Substantia nigra (tissue), 51 donors: ENCODE measurements at places on chromosomes 16 and 17.
A peak's percentile ranks its signal among the peaks of the same experiment; 100 is the strongest.

- no peak for DNase-seq
Observed at GRCh38 chr17:16968786-16969185, 3.1 kb downstream of the TNFRSF13B start.

DNA sequence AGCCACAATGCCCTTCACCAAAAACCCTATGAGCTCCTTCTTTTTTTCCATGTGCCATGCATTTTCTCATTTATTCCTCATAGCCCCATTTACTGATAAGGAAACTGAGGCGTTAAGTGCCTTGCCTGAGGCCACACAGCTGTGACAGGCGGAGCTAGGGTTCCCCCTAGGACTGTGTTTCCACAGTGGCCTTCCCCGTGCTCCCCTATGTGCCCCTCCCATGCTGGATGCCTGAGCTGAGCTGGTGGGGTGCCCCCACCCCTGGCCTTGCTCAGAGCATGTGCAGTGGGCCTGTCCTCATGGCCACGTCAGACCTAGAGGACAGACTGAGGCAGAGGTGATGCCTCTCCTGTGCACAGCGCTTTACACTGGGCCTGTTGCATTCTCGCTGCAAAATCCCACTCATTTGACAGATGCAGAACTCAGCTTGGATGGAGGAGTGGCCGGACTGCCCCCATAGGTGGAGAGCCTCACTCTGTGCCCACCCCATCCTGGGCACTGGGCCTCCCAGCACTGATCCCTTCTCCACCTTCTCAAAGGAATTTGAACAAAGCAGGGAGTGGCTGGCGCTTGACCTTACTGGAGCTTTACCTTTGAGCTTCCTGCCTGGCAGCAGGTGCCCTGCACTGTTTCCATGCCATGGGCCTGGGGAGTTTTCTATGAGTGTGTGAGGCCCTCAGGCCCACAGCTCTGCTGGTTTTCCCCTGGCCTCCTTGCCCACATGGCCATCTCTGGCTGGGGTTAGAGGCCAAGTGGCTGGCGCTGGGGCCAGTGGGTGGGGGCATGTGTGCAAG is 2.6 kb downstream of the MAP2K3 start:
- DNase-seq: no peak

GRCh38 chr16:22862046-22862445 is 48.1 kb downstream of the HS3ST2 start:
- DNase-seq: no peak

GRCh38 chr16:17420816-17421215 is 49.9 kb downstream of the XYLT1 start:
- DNase-seq: no peak

GRCh38 chr17:76039121-76039520 is 12.0 kb upstream of the EVPL start:
- no peak for DNase-seq

- no peak for DNase-seq
Observed at GRCh38 chr17:5123343-5124124, 7.7 kb downstream of the USP6 start.

DNA sequence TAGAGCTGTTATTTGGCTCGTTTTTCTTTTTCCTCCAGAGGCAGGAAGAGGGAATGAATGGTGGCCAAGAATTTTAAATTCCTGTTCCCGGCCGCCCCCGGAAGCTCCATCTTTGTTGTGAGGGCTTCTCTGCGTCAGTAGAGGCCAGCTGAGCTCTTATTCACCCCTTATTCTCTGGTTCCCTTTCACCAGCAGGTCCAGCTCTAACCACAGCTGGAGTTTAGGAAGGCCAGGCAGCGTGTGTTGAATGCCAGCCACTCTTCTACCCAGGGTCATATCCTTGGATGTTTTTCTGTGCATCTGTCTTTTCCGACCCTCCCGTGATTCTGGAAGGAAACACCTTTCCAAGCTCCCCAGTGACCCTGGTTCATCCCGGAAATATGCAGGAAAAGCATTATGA is 570.5 kb downstream of the WWOX start:
- DNase-seq: no peak

DNA sequence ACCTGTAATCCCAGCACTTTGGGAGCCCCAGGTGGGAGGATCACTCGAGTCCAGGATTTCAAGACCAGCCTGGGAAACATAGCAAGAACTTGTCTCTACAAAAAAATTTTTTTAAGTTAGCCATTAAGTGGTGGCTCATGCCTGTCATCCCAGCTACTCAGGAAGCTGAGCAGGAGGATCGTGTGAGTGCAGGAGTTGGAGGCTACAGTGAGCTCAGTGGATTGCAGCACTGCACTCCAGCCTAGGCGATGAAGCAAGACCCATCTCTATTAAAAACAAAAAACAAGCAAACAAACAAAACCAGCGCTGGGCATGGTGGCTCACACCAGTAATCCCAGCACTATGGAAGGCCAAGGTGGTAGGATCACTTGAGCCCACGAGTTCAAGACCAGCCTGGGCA is 38.0 kb downstream of the HEATR3 start:
- DNase-seq: no peak

DNA sequence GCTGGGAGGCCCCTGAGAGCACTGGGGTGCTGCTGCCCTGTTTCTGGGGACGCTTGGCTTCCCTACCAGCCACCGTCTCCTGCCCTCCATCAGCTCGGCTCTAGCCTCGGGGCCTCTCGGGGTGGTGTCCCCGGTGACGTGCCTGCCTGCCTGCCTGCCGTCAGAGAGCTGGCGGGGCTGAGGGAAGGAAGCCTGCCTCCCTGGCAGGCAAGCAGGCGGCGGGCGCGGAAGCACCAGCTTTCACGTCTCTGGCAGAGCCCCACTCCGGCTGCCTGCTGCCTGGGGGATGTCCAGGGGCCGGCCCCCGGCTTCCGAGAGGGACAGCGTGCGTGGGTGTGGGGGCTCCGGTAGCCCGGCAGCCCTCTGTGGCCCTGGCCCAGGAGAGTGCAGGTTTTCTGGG is 9.3 kb downstream of the CENPX start:
- DNase-seq: peak; percentile 27

- no peak for DNase-seq
Observed at GRCh38 chr16:28548306-28548802, 5.4 kb upstream of the SGF29 start.

DNA sequence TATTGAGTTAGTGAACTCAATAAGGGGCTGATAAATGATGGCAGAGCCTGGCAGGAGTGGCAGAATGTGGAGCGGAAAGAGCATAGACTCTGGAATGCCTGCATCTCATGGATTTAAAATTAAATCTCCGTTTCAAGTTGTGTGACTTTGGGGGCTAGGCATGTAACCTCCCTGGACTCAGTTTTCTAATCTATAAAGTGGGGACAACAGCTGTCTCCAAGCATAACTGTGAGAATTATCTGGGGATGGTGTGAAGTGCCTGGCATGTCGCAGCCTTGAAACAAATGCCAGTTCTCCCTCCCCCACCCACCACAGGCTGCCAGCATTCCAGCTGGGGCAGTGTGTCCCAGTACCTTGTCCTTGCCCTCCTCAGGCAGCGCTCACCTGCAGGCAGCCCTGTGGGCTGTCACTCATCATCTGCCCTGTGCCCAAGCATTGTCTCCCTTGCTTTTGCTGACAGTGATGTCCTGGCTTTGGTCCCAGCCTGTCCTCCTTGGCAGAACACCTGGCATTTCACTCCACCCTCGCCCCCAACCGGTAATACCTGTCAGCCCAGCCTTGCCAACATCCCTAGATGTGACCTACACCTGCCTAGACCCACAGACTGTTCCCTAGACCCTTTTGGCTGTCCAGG is 129.6 kb downstream of the MRM1 start:
- no peak for DNase-seq

GRCh38 chr17:31488264-31488981 is 96.9 kb downstream of the RAB11FIP4 start:
- DNase-seq: peak; percentile 32

GRCh38 chr17:1505586-1505985 is 10.8 kb downstream of the INPP5K start:
- no peak for DNase-seq

DNA sequence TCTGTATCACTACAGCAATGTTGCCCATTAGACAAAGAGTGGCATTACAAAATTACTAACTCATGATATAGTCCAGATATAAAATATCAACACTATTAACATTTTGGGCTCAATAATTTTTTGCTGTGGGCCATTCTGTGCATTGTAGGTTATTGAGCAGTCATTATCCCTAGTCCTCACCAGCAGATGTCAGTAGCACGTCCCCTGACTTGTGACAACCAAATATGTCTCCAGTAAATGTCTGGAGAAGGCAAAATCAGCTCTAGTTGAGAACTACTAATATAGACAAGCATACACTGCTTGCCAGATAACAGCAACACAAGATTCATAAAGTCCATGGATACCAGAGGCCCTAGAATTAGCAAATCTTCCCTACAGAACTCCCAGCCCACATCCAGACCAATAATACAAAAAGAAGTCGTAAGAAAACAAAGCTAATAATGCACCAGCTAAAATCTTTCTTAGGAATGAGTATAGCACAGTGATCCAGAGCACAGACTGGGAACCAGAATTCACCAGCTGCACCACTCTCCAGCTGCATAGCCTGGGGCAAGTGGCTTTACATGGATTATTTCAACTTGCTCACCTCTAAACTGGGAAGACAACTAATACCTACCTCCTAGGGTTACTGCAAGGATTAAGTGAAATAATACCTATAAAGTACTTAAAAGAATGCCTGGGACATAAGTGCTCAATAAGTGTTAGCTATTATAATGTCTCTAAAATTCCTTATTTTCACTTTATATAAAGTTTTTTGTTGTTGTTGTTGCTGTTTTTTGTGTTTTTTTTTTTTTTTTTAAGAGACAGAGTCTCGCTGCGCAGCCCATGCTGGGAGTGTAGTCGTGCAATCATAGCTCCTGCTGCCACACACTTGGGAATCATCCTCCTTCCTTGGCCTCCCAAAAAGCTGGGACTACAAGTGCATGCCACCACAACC is 23.7 kb downstream of the HELZ start:
- DNase-seq: no peak

DNA sequence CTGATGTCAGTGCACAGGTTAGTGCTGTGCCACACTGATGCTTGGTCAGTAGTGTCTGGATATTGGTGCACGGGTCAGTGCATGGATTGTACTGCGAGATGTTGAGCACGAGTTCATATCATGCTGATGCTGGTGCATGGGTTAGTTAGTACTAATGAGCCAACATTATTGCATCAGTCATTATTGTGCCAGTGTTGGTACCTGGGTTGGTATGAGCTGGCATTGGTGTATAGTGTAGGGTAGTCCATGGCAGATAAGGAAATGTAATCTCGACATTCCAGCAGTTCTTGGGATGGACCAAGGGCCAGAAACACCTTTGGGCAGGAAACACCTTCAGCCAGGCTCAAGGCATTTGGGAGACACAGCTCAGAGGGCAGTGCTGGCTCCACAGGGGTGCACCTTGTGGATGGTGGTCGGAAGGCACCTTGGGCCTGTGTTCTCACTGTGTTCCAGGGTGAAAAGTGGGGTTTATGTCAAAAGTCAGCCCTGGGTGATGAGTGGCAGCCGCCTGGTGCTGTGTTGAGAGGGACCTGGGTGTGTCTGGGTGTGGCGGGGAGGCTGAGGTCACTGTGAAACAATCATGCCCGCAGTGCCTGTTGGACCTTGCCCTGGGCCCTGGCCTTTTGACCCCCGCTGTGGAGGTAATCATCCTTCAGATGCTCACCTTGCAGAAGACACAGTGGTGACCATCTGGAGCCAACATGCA is 100.7 kb upstream of the ZNF469 start:
- DNase-seq: no peak

DNA sequence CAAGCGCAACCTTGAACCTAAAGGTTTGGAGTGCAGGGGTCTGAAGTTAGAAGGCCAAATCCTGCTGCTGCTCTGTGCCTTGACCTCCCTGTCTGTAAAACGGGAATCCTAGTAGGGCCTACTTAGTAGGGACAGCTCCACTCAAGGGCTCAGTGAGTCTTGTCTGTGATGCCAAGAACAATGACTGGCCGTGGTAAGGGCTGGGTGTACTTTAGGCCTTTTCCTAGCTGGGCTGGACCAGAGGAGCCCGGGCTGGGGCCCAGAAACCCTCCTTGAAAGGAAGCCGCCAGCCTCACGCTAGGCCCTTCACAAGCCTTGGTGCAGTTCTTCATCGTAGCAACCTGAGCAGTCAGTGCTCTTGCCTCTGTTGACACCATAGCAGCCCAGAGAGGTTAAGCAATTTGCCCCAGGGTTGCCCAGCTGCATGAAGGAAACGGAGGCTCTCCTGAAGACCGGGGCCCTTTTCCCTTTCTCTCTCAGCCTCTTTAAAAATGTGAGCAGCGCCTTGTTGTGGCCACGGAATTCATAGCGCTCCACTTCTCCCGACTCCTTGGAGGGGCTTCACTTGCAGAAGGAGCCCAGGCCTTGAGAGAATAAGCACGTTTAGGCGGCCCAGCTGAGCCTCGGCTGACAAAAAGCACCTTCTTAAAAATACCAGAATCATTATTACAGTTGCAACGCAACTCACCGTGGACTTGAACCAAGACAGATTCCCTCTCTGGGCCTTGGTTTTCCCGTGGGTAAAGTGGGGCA is 4.4 kb downstream of the NECAB2 start:
- no peak for DNase-seq

DNA sequence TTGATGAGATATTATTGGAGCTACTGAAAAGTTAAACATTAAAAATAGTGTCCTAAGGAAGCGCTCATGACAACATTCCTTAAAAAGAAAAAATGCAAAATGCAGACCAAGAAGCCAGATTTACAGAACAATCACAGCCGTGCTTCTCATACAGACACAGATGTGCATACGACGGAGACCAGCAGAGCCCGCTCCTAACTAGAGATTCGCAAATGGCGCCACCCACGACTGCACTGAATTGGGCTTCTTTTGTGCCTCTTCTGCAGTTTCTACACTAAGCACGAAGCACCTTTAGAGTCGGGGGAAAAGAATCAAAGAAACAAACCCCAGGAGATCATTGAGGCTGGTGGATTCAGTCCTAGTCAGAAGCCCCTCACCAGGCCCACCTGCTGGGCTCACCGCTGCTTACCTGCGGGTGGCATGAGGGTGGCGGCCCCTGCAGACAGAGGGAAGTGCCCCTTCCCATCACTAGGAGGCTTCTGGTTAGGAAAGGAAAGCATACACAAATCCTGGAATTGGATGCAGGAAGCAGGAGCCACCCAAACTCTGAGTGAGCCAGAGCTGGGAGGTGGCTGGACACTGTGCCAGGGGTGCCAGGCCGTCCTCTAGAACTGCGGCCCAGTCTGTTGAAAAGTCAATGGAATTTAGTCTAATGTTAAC is 64.9 kb upstream of the CHMP6 start:
- DNase-seq: no peak

- no peak for DNase-seq
Observed at GRCh38 chr17:28983286-28984230, 22.3 kb downstream of the SEZ6 start.

DNA sequence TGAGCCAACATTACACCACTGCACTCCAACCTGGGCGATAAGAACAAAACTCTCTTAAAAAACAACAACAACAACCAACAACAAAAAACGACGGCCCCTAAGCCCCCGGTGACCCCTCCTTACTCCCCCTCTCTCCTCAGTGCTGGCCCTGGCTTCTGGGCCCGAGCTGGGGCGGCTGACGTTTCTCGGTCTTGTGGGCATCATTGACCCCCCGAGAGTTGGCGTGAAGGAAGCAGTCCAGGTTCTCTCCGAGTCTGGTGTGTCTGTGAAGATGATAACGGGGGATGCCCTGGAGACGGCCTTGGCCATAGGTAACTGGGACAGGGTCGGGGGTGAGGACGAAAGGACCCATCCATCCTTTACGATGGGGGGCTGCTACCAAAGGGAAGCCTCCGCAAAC is 52.7 kb downstream of the MEAK7 start:
- DNase-seq: no peak
